ENCODE measurements at places on chromosomes 3 and 15. TPM values are rescaled to one million over a fixed set of nuclear protein-coding genes. Genes with fewer than 3 reads are reported as not detected.

GRCh38 chr3:14453876-14454638 is 51.7 kb downstream of the SLC6A6 start:
- no peak for DNase-seq
- no peak overlapping the region for H3K4me3 ChIP-seq
- peak overlapping the region; percentile 82 for H3K27ac ChIP-seq
- no peaks in the 10 kb centered on the region for H3K36me3 ChIP-seq

GRCh38 chr3:181711325-181712135 is at the start of gene SOX2:
TSS of gene SOX2 (plus strand) at chr3:181711925. CDS start at chr3:181712361, 436 bp downstream.
- DNase-seq: peak; percentile 48
- peaks cover 35% of the 10 kb centered on the region for H3K4me1 ChIP-seq
- no peaks in the 10 kb centered on the region for H3K36me3 ChIP-seq
- H3K27me3 ChIP-seq: peaks cover 100% of the 10 kb centered on the region

Gene IQCH
- total RNA-seq: 5.2 TPM

DNA sequence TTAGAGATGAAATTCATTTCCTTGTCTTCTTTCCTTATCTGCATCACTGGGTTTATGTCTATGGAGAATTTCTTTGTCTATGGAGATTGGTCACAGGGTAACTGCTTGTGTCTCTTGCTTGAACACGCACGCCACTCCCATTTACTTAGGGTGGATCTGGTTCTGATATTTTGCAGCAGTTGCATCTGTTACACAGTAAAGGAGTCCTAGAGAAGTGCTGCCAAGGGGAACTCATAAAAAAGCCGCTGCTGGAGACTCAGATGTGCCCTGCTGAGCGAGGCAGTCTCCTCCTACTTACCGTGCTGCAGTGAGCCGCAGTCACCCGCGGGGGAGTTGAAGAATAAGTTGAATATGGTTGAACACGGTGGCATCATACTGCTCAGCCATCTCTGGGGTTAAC is 105.2 kb upstream of the KLHL25 start:
- H3K4me3 ChIP-seq: no peak overlapping the region
- peaks cover 12% of the 10 kb centered on the region for H3K27me3 ChIP-seq
- H3K4me1 ChIP-seq: no peaks in the 10 kb centered on the region
- no peak for DNase-seq
- no peaks in the 10 kb centered on the region for H3K36me3 ChIP-seq
- no peak overlapping the region for H3K27ac ChIP-seq

GRCh38 chr3:179882292-179882691 is 154.4 kb downstream of the PEX5L start:
- H3K27ac ChIP-seq: no peak overlapping the region
- no peak for DNase-seq
- H3K4me3 ChIP-seq: no peak overlapping the region
- no peaks in the 10 kb centered on the region for H3K27me3 ChIP-seq
- H3K4me1 ChIP-seq: no peaks in the 10 kb centered on the region
- H3K36me3 ChIP-seq: no peaks in the 10 kb centered on the region

DNA sequence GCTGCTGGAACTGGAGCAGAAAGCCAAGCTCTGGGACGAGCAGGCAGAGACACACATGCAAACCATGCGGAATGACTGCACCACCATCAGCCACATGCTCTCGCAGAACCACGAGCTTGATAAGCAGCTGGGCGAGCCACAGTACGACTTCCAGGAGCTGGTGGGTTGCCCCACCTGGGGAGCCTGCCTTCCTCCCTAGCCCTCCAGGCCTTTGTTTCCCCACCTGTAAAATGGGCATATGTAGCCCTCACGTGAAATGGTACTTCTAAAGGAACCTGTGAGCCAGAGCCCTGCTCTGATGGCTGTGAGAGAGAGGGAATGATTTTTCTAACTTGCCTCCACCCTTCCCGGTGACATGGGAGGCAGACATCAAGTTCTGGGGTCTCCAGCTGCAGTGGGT is 44.6 kb upstream of the GOLGA6B start:
- H3K4me1 ChIP-seq: no peaks in the 10 kb centered on the region
- H3K4me3 ChIP-seq: no peak overlapping the region

- no peak for DNase-seq
- H3K4me3 ChIP-seq: no peak overlapping the region
- no peaks in the 10 kb centered on the region for H3K36me3 ChIP-seq
- peaks cover 11% of the 10 kb centered on the region for H3K4me1 ChIP-seq
These were observed 89.5 kb downstream of the VGLL4 start for GRCh38 chr3:11554236-11554610.

DNA sequence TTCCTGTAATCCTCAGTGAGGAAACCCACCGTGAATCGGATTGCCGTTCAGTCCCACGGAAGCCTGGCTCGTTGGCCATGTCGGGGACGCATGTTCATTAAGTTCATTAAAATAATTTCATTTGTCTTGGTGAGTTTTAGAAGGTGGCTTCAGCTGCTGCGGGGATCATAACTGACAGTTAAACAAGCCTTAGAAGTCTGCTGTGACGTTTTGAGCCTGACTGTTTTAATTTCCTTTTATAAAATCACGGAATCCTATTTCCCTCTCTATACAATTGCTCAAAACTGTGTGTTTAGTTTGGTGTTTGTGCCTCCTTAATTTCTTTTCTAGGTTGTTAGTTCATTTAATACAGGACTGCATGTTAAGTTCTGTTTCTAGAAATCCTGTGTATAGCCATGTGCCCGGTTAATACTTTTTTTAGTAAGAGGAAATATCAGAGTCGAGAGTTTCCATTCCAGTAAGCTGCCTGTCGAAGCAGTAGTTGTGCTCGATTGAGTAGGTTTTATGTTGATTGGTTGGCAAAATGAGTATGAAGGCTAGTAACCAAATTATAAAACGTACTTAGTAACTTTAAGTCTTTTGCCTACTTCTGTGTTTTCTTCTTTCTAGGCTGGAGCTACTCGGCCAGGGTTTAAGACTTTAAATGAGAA is 705 bp downstream of the NIPA2 start:
- peak overlapping the region; percentile 56 for H3K4me3 ChIP-seq
- no peak for DNase-seq
- H3K4me1 ChIP-seq: peaks cover 8% of the 10 kb centered on the region
- no peaks in the 10 kb centered on the region for H3K36me3 ChIP-seq
